ENCODE measurements at places on chromosomes 7 and 10. TPM values are rescaled to one million over a fixed set of nuclear protein-coding genes. Genes with fewer than 3 reads are reported as not detected.

DNA sequence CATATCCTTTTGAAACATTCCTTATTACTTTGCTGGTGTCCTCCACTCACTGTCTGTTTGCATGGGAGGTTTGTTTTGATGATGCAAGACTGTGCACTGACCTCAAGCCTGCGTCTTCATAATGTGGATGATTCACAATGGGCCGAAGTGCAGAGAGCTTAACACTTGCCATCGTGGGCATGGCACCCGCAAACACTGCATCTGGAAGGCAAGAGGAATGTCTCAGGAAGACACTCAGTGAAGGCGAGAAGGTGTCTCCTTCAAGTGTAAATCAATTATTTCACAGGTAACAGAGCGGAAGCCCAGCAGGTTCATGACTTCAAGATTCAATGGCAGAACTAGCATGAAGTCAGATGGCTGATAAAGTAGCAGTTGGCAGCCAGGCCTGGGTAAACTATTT lies 98.1 kb downstream of the DPY19L1 start:
- DNase-seq: no peak
- H3K27me3 ChIP-seq: no peaks in the 10 kb centered on the region
- H3K4me3 ChIP-seq: no peak overlapping the region
- H3K4me1 ChIP-seq: no peaks in the 10 kb centered on the region
- peaks cover 8% of the 10 kb centered on the region for H3K36me3 ChIP-seq

DNA sequence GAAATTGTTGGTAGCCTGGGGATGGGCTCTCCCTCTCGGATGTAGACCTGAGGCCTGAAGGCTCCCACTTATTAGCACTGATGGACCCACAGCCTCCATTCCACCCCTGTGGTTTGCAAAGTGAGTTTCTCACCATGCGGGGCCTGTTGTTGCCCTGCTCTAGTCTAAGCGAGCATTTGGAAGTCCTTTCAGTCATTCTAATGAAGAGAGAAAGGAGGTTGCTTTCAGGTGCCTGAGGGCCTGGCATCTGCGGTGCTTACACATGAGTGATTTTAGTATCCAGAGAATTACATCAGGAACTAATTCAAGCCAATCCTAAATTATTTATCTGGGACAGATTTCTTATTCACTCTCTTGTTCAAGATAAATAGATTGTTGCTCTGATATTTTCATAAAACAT lies 61.6 kb downstream of the NAMPT start:
- no peaks in the 10 kb centered on the region for H3K36me3 ChIP-seq
- H3K4me1 ChIP-seq: peaks cover 26% of the 10 kb centered on the region
- H3K4me3 ChIP-seq: no peak overlapping the region
- H3K27ac ChIP-seq: no peak overlapping the region
- peaks cover 18% of the 10 kb centered on the region for H3K27me3 ChIP-seq

The CCDC7 gene
- total RNA-seq: 15.7 TPM

DNA sequence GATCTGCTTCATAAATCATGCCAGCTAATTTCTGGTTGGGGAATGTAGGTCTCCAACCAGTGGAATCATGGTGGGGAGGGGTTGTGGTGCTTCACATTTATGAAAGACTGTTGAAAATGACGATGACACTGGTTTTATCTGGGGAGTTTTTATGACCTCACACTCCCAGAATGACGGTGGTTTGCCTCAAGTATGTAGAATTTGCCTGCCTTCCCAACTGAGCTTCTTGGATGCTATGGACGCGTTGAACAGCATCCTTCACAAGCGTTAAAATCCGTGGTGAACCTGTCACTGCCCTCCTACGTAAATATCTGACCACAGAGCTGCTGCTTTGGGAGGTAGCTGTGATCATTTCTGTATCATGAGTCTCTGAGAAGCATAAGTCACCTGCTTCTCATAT lies 3.3 kb downstream of the INSYN2A start:
- no peak overlapping the region for H3K27ac ChIP-seq
- H3K4me1 ChIP-seq: peaks cover 2% of the 10 kb centered on the region
- DNase-seq: no peak
- peaks cover 31% of the 10 kb centered on the region for H3K27me3 ChIP-seq
- H3K36me3 ChIP-seq: no peaks in the 10 kb centered on the region

DNA sequence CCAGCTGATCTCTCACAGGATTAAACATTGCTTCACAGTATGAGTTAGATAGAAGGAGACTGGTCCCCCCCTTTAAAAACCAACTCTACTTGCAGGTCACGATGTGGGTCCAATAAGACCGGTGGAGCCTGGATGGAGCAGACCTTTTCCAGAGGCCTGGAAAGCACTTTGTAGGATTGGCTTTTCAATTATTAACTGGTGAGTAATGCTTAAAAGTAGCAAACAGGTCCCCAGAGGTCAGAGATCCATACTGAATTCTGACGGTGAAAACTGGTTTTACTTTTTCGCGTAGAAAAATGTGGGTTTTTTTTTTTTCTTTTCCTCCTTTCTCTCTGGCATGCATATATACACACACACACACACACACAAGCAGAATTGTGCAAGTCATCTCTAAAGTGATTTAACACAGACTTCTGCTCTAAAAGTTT lies 74.9 kb upstream of the OGDHL start:
- peaks cover 27% of the 10 kb centered on the region for H3K36me3 ChIP-seq
- no peaks in the 10 kb centered on the region for H3K27me3 ChIP-seq
- no peak for DNase-seq
- no peaks in the 10 kb centered on the region for H3K4me1 ChIP-seq

GRCh38 chr10:133328358-133329343 lies 8.0 kb downstream of the CALY start:
- peaks cover 13% of the 10 kb centered on the region for H3K4me1 ChIP-seq
- no peak overlapping the region for H3K27ac ChIP-seq
- no peak overlapping the region for H3K4me3 ChIP-seq
- DNase-seq: no peak
- peaks cover 58% of the 10 kb centered on the region for H3K27me3 ChIP-seq

The NFKB2 gene
- total RNA-seq: 56.6 TPM

The ZNF138 gene
- 10.9 TPM for total RNA-seq

GRCh38 chr7:461453-462172 lies 58.0 kb downstream of the PDGFA start:
- H3K27me3 ChIP-seq: no peaks in the 10 kb centered on the region
- H3K27ac ChIP-seq: no peak overlapping the region
- no peak overlapping the region for H3K4me3 ChIP-seq
- H3K4me1 ChIP-seq: no peaks in the 10 kb centered on the region

DNA sequence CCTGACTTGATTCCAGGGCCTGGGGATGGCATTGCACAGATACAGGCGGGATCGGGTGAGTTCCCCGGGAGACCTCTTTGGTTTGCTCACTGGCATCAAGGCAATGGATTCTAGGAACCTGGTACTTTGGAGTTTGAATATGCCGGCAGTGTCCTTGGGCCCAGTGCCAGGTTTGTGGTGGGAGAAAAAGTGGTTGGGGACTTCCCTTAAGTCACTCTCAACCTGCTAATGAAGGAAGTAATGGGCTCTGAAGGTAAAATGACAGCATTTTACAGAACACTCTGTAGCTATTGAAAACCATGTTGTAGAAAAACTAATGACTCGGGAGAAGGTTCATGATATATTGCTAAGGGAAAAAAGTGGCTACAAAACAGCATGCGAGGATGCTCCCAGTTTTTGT lies 129.9 kb downstream of the CFAP58 start:
- H3K4me3 ChIP-seq: no peak overlapping the region
- H3K27ac ChIP-seq: no peak overlapping the region
- H3K36me3 ChIP-seq: no peaks in the 10 kb centered on the region
- H3K27me3 ChIP-seq: peaks cover 12% of the 10 kb centered on the region

The FRA10AC1 gene
- 6.0 TPM for total RNA-seq

GRCh38 chr10:33133557-33133956 lies 175.5 kb upstream of the ITGB1 start:
- H3K36me3 ChIP-seq: no peaks in the 10 kb centered on the region
- DNase-seq: no peak
- H3K4me3 ChIP-seq: no peak overlapping the region

- no peak for DNase-seq
- H3K27ac ChIP-seq: no peak overlapping the region
- no peaks in the 10 kb centered on the region for H3K4me1 ChIP-seq
- no peaks in the 10 kb centered on the region for H3K36me3 ChIP-seq
- peaks cover 2% of the 10 kb centered on the region for H3K27me3 ChIP-seq
Observed at GRCh38 chr10:95474228-95475002, 86.8 kb downstream of the SORBS1 start.

The ADAM12 gene
- 1.6 TPM for total RNA-seq

The NKX1-2 gene
- total RNA-seq: not detected

Measured in activated CD8-positive, alpha-beta T cell treated with anti-CD3 and anti-CD28 coated beads, Interleukin-2, amount 10 ng/mL, durations not matched to agents 7 days and 5 days (primary cell).